Neural crest cell (in vitro differentiated cells): ENCODE measurements at places on chromosomes 12 and 14.

GRCh38 chr14:75672605-75673192, 11.7 kb downstream of the TTLL5 start:
- DNase-seq = no peak

DNA sequence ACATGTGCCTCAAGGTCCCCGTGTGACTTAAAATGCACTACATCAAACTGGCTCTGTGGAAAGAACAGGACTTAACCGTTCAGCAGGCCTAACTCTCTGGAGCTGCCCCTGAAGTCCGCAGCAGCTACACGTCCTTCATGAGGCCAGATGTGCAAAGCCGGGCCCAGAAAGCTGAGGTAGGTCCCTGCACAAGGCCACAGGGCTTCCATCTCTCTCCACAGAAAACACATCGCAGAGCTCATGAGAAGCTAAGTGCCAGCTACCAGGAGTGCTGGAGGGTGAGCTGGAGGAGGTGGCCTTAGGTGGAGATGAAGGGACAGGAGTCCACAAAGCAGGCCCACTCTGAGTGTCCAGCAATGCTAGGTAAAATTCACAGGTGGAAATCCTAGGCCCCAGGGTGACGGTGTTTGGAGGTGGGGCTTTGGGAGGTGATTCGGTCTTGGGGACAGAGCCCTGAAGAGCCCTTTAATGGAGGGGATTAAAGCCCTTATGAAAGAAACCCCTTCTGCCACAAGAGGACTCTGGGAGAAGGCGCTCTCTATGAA, 52.4 kb downstream of the VCPKMT start:
- DNase-seq = no peak

GRCh38 chr12:67922245-67922644, 67.0 kb upstream of the IFNG-AS1 start:
- no peak for DNase-seq

- DNase-seq = no peak
Measured at GRCh38 chr12:110687396-110688169, 1.3 kb downstream of the HVCN1 start.

GRCh38 chr12:52164624-52165023, 27.2 kb downstream of the KRT80 start:
- DNase-seq = no peak

DNA sequence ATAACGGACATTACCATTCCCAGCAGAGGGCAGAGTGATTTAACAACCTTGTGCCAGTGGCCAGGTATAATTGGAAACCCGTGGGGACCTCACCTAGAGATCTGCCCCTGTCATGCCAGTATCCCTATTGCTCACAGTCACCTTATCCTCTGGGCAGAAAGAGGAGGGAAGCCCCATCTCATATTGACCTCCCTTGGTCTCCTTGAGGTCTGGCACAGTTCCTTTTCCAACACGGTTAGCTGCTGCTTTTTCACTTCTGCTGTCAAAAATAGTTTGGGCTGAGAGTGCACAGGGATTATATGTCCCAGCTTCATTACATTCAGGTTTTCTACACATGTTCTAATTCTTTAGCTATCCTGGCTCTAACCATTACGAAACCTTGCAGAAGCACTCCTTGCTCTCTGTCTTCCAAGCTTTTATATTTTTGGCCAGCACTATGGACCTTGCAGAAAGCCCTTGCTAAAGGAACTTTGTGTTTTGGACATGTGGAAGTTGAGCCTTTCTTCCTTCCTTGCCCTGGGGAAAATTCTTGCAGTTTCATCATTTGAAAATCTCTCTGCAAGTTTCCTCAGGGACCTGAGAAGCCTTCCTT, 111.7 kb upstream of the MIS18BP1 start:
- no peak for DNase-seq

DNA sequence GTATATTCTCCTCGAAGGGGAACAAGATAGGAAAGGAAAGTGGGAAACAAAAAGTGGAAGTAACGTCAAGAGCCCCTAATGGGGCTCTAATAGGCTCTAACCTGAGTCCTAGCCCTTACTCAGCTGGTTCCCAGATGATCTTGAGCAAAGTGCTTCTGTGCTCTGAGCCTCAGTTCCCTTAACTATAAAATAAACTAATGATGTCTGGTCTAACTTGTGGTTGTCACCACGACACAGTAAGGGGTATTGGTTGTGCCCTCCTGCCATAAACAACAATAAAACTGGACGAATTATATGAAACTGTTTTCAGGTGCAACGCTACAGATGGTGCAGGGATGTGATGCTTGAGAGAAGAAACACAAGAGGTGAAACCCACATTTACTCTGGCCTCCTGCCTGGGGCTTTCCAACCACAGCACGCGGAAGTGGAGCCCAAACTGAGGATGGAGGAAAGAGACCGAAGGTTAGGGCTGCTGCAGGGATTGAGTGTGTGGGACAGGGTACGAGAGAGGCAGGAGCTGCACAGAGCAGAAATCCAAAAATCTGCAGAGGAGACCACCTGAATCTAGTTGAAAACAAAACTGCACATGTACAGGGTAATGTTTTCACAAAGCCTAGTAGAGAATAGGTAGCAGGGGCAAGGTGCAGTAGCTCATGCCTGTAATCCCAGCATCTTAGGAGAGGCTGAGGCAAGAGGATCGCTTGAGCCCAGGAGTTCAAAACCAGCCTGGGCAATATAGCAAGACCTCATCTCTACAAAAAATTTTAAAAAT, 45.6 kb upstream of the BCL2L14 start:
- DNase-seq = no peak

DNA sequence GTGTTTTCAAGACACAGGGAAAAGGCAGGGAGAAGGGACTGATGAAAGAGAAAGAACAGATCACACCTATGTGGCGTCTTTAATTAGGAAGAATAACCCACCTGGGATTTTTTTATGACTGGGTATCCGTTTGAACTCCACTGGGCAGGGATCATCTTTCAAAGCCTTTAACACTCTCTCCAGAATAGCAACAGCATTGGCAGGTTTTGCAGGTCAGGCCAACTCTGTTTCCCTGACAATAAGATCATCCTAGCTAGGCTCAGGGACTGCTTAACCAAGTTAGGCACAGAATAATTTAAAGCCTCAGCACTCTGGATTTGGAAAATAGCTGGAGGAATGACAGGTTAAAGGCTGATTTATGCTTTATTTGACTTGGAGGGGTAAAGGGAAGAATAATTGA, 117.6 kb downstream of the SUDS3 start:
- DNase-seq = no peak

GRCh38 chr14:55600784-55601561, 21.0 kb downstream of the KTN1 start:
- DNase-seq = no peak

- DNase-seq = no peak
Measured at GRCh38 chr14:89292579-89293313, 124.3 kb downstream of the FOXN3 start.

GRCh38 chr14:101408077-101408831, 153.0 kb upstream of the DIO3 start:
- no peak for DNase-seq

DNA sequence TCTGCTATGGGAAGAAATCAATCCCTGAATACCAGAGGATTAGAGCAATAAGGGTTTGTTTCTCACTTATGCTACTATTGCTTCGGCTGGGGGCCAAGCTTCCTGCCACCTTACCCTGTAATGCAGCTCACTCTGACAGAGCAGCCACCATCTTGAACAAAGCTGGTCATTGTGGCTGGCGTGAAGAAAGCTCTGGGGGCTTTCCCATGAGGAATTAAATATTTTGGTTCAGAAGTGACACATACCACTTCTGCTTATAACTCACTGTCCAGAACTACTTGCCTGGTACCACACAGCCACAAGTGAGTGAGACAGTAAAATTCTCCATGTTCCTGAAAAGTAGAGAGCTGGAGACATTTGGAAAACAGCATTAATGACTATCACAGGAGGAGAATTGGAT, 82.6 kb downstream of the GALNT8 start:
- no peak for DNase-seq

GRCh38 chr14:22767323-22767589, 768 bp downstream of the OXA1L start:
- no peak for DNase-seq

DNA sequence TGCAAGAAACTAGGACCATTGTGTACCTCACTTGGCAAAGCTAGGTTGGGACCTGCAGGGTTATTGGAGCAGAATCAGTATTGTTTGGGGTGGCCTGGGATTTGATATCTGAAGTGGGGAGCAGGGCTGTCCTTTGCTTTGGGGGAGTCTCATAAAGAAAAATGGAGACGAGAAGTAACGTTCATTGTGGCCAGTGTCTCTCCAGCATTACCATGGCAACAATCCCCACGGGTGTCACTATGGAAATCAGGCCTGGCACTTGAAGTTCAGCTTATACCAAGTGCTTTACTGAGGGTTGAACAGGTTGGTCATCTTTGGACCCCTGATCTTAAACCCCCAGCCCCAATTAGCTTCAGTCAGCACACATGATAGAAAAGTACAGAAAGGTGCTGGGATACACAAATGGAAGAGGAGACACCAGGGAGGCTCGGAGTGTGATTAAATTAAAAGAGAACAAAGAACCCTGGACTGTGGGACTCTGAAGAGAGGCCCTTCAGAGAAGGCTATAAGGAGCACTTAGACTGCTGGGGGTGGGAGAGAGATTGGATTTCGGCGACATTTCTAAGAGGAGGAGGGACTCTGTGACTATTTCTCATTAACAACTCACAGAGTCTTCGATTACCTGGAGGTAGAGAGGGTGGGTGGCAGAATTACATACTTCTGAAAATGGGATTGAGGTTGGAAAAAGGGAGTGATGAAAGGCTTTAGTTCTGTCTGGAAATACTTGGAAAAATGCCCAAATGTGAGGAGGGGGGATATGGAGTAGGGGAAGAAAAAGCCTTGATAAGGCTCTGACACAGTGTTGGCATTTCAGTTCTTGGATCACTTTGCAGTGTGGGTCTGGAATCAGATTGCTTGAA, 3.7 kb downstream of the KIF5A start:
- DNase-seq = no peak

DNA sequence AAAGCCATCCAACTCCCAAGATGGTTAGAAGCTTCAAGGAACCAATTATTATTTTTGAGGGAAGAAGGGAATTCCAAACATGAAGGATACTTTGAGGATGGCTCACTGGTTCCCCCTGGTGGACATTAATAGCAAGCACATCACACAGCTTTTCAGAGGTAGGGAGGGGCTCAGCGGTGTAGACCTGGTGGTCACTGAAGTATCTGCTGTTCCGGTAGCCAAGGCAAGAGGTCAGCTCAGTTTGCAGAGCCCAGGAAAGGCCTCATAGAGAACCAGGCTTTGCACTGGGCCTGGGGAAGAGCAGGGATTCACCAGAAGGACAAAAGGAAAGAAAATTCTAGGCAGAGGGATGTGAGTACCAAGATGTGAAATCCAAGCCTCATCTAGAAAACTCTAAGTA, 118.7 kb downstream of the KSR2 start:
- peak; percentile 39 for DNase-seq

- DNase-seq = no peak
Measured at GRCh38 chr12:1801303-1801975, 18.9 kb upstream of the LRTM2 start.

DNA sequence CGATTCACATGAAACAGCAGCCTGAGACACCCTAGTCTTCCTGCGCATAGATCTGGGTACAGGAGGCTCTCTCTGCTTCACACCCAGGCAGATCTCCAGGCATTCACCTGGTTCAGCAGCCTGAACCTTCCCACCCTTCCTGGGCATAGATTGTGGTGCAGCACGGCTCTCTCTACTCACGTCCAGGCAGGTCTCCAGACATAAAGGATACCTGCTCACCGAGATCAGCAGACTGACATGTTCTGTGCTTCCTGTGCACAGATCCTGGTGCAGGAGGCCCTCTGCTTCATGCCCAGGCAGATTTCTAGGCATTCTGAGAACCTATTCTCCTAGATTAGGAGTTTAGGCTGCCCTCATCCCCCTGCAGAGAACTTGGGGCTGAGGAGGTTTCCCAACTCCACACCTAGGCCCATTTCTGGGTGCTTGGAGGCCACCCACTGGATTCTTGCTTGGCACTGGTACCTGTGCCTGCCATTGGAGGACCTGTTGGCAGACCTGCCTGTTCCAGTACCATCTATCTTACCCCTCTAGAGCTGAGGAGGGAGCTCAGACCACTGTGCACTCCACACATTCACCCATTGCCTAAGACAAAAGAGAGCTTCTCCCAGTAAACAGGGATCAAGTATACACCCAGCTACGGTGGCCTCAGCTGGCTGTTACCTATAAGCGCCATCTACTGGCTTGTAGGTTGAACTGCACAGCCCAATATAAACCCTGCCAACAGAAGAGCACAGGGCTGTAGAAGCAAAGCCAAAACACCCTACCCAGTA, 28.0 kb upstream of the GARIN6 start:
- no peak for DNase-seq

DNA sequence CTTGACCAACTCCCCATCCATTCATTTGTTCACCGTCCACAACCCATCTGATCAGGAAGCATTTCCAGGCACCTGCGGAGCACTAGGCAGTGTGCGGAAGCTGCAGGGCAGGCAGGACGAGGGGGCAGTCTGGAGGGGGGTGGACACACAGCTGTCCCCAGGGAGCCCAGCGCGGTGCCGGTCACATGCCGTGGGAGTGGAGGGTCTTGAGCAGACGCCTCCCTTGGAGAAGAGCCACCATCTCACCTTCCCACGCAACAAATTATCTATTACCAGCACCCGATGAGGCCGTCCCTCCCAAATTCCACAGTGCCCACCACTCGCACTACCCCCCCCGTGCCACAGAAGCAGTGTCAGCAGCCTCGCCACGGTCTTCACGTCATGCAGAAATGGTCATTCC, 10.8 kb downstream of the DLK1 start:
- no peak for DNase-seq

DNA sequence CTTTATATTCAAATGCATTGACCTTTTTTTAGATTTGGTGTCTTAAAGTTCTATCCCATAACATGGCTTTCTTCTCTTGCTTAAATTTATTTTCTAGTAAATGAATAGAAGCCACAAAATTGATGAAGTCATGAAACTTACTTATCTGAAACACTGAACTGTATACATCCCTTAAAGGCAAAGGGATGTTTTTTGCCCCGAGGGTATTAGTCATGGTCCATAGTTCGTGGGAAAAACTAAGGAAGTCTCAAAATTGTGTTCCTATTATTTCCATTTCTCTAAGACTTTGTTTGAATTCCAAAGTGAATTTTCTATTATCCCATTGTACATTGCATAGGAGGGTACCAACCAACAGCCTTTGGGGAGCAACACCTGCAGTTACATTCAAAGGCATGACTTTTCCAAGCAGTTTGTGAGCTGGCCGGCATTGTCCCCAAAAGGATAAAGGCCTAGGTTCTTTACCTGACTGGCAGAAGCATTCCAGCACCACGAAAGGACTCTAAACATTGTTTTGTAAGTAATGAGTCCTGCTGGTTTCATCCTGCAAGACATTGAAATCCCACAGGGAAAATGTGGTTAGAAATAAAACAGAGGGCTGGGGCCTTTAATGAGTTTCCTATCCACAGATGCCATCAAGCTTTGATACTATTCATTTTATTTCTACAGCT, 473.5 kb downstream of the PRKD1 start:
- DNase-seq = no peak

DNA sequence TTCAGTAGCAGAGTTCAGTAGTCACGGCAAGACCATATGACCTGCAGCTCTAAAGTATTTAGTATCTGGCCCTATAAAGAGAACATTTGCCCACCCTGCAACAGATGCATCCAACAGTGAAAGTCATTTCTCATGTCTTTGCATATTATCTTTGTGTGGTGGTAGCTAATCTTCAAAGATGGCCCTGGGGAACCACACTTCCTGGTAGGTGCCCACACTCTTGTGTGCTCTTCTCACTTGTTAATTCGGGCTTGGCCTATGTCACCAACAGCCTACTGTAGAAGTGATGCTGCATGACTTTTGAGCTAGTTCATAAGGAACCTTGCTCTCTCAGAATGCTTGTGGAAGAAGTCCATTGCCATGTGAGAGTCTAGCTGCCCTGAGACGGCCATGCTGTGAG, 85.6 kb downstream of the MAP1LC3B2 start:
- DNase-seq = no peak
